ENCODE measurements at places on chromosomes 5 and 9.

GRCh38 chr9:18857769-18858168, 175.2 kb downstream of the SAXO1 start:
- no peak for DNase-seq

GRCh38 chr9:134892820-134893420, 12.3 kb downstream of the FCN2 start:
- DNase-seq: no peak

DNA sequence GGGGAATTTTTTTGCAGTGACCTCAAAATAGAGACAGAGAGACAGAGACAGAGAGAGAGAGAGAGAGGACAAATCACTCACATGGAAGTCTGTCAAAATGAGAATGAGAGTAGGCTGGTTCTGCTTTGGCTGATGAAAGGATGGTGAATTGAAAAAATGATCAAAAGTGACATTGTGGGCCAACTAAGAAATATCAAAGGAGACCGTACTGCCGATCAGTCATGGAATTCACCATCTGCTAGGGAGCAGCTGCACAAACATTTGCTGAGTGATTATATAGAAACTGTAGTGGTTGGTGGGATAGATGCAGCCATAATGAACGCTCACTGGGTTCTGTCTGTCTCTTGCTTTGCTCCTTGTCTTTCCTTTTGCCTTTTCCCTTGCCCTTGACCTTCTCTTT, 476.6 kb upstream of the SGCD start:
- no peak for DNase-seq

GRCh38 chr9:21443849-21444625, 3.8 kb downstream of the IFNA1 start:
- no peak for DNase-seq

GRCh38 chr9:133184971-133185370, 21.3 kb upstream of the GBGT1 start:
- no peak for DNase-seq

DNA sequence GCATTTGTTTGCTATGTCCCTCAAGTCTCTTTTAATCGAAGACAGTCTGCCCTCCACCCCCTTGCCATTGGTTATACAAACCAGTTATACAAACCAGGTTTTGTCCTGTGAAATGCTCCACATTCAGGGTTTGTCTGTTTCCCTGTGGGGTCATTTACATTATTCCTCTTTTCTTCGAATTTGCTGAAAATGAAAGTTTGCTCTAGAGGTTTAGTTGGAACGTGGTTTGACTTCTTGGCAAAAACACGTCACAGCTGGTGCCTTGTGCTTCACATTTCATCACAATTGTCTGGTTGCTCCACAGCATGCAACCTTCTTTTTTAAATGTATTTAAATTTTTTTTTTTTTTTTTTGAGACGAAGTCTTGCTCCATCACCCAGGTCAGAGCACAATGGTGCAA, 4.2 kb upstream of the HAVCR2 start:
- DNase-seq: no peak

- no peak for DNase-seq
These were observed 15.0 kb downstream of the PSD2 start for GRCh38 chr5:139810341-139811273.

DNA sequence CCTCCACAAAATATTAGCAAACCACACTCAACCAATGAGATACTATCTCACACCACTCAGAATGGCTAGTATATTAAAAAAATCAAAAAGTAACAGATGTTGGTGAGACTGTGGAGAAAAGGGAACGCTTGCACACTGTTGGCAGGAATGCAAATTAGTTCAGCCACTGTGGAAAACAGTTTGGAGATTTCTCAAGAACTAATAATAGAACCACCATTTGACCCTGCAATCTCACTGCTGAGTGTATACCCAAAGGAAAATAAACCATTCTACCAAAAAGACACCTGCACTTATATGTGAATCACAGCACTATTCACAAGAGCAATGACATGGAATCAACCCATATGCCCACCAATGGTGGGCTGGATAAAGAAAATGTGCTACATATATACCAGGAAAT, 393.5 kb downstream of the PDE4D start:
- no peak for DNase-seq

DNA sequence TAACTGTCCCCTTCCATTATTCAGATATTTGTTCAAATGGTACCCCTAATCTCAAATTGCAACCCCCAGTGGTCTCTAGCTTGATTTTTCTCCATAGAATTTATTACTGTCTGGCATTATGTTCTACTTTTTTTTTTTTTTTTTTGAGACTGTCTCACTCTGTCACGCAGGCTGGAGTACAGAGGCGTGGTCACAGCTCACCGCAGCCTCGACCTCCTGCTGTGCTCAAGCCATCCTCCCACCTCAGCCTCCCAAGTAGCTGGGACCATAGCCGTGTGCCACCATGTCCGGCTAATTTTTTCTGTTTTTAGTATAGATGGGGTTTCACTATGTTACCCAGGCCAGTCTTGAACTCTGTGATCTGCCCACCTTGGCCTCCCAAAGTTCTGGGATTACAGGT, 2.0 kb upstream of the REEP5 start:
- DNase-seq: no peak

Measured in activated CD8-positive, alpha-beta memory T cell treated with anti-CD3 and anti-CD28 coated beads for 48 hours (primary cell).